CD4-positive, alpha-beta T cell treated with Interleukin-4 for 1 hour (primary cell): ENCODE measurements at places on chromosomes 3 and 15.

DNA sequence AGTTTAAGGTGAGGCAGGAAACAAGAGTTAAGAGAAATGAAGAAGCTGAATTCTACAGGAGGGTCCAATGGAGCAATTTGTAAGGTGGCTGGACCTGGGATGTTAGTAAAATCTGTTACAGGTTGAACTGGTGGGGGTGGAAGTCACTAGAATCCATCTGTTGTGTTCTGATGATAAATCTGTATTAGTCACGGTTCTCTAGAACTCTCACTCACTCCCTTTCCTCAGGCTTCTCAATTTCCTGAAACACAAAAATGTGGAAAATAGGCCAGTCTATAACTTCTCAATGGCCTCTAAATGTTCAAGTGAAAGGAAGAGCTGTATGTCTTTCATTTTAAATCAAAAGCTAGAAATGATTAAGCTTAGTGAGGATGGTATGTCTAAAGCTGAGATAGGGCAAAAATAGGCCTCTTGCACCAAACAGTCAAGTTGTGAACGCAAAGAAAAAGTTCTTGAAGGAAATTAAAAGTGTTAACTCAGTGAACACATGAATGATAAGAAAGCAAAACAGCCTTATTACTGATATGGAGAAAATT, 180.2 kb upstream of the CBLB start:
- DNase-seq = no peak

- DNase-seq = peak; percentile 9
These were observed 460.6 kb upstream of the NR2F2 start for GRCh38 chr15:95869920-95870319.

GRCh38 chr3:170953229-170953628, 44.8 kb upstream of the EIF5A2 start:
- DNase-seq = no peak

DNA sequence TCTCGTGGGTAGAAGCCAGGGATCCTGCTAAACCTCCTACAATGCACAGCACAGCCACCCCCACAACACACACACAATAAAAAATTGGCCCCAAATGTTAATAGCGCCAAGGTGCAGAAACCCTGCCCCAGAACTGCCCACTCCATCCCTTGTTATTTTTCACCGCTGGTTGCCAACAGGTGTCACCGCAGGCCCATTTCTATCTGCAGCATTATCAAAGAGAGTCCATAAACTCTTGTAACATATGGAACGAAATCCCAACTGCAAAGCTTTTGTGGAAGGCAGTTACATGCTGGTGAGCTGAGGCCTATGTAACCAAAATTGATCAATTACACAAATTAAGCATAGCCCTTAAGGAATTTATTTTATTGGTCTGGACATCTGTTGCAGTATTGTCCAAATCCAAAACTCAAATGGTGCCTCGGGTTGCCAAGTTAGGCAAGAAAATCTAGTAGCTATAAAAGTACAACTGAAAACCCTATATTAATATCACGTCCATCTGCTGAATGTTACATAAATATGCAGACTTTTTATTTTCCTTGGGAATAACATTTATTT, 66.2 kb downstream of the SAMMSON start:
- DNase-seq = no peak

GRCh38 chr3:158961471-158961870, 159.6 kb downstream of the MFSD1 start:
- DNase-seq = no peak

DNA sequence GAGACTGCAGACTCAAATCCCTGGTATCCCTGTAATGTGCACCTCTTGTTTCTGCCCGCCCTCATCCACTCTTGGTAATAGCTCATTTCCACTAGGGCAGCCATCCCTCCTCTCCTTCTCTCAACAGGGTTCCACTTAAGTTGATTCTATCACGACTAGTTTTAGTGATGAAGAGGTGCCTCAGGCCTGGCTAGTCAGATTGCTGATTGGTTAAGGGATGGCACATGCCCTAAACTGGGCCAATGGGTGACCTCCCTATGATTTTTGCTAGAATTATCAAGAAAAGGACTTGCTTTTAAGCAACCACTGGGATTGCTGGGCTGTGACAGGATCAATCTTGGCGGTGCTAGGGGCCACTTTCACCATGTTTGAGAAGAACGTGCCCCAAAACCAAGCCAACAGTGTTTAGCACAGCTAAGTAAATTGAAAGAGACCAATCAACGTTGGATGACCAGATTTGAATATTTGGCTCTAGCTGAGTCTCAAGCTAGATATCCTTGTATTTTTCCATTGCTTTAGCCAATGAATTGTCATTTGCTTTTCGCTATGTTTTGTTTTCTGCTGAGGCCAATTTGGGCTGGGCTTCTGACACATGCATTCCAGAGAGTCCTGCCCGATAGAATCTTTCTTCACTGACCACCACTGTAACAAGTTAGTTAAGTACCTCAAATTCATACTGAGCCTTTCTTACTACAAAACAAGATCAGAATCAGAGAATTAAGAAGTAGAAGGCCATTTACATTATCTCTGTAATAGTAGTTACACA, 131.0 kb downstream of the PDZRN3 start:
- DNase-seq = no peak

DNA sequence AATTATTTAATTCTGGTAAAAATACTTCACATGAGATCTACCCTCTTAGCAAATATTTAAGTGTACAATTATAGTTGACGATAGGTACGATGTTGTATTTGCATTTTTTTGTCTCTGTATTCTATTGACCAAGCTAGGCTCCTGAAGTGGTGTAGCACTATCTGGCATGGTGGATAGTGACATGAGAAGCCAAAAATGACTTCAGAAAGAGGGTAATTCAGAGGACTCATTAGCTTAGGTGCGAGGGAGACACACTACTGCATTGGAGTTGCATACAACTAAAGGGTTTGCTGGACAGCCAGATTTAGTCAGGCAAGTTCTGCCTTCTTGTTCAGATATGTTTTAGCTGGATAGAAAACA, 50.6 kb downstream of the KBTBD8 start:
- no peak for DNase-seq

DNA sequence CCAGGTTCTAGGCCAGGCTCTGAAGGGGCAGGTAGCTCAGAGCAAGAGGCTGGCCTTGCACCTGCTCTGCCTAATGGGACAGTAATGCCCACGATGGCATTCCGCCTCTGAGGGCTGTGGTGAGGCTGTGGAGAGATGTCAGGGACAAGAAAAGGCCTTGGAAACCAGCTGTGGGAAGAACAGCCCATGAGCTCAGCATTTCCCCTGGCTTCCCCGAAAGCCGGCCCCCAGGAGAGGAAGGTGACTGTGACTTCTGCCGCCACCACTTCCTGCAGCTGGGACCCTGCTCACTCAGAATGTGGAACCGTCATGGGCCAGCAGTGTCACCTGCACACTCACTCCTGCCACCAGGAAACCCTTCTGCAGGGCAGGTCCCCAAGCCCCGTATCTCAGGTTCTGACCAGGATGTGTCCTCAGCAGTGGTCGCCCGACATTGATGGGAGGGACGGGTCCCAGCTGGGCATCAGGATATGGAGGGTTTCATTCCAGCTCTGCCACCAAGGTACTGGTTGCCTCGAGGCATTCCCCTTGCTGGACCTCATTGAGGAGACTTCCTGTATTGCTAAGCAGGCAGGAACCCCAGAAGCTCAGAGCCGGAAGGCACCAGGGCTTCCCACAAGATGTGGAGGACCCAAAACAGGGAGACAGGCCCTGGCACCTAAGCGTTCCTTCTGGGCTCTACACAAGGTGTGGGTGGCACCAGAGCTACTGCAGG, 30.7 kb downstream of the SEMA7A start:
- peak; percentile 51 for DNase-seq
